ENCODE measurements at places on chromosomes 6 and 20.
A peak's percentile ranks its signal among the peaks of the same experiment; 100 is the strongest.

- peaks cover 85% of the 10 kb centered on the region for H3K27me3 ChIP-seq
- H3K36me3 ChIP-seq = no peaks in the 10 kb centered on the region
- H3K27ac ChIP-seq = no peak overlapping the region
- peaks cover 20% of the 10 kb centered on the region for H3K4me1 ChIP-seq
- no peak overlapping the region for H3K4me3 ChIP-seq
- DNase-seq = no peak
These were observed 4.5 kb upstream of the GATA5 start for GRCh38 chr20:62480318-62480717.

DNA sequence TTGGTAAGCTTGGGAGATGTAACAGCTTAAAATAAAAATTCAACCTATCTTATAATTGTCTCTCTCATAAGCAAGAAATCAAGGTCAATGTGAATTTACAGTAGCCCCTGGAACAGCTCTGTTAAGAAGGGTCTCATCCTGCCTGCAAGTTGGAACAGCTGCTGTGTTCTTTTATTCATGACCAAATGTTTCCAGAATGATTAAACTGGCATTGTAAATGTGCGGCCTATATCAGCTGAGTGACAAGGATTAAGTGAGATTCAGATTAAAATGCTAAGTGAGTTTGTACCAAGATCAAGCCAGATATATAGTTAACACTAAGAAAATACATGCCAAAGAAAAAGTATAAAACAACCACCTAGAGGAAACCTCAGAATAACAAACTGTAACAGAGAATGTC lies 45.3 kb upstream of the NRSN1 start:
- H3K27ac ChIP-seq = no peak overlapping the region
- no peaks in the 10 kb centered on the region for H3K36me3 ChIP-seq
- no peak for DNase-seq
- no peaks in the 10 kb centered on the region for H3K4me1 ChIP-seq

DNA sequence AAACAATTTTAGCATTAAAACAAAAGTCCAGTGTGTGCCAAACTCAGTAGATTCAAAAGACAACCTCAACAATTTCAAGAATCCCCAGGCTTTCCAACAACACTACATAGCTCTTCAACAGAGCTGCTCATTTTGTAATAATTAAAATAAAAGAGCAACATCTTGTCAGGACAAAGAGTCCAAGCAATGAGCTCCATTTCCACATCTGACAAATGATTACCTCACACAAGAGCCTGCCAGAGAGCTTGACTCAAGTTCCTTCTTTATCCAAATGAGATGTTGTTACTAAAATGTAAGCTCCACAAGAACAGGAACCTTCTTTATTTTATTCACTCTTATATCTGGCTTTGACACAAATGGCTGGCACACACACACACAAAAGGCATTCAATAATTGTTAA lies 449.8 kb downstream of the HACE1 start:
- no peaks in the 10 kb centered on the region for H3K4me1 ChIP-seq
- no peaks in the 10 kb centered on the region for H3K27me3 ChIP-seq
- no peak overlapping the region for H3K4me3 ChIP-seq

DNA sequence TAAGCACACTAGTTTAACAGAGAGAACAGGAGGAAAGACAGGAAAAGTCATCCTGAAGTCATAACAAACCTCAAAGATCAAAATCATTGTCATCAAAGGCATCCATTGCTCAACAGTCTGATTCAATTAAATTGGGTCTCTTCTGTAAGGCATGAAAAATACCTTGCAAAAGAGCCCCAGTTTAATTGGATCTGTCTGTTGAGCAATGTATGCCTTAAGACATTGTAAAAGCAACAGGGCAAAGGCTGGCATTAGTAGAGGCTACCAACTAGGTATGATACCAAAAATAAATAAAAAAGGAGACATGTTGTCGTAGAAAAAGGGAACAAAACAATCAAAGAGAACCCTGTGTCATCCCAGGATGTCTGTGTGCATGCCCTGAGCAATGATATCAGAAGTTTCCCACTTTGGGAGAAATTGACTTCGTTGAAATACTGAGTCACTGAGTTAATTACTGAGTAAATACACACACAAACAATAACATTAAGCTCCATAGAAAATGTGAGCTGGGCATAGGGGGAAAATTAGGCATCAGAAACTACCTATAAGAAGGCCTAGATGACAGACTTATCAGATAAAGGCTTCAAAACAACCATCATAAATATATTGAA lies 1013.8 kb upstream of the CITED2 start:
- no peak overlapping the region for H3K27ac ChIP-seq
- no peaks in the 10 kb centered on the region for H3K27me3 ChIP-seq
- H3K36me3 ChIP-seq = no peaks in the 10 kb centered on the region
- DNase-seq = no peak

DNA sequence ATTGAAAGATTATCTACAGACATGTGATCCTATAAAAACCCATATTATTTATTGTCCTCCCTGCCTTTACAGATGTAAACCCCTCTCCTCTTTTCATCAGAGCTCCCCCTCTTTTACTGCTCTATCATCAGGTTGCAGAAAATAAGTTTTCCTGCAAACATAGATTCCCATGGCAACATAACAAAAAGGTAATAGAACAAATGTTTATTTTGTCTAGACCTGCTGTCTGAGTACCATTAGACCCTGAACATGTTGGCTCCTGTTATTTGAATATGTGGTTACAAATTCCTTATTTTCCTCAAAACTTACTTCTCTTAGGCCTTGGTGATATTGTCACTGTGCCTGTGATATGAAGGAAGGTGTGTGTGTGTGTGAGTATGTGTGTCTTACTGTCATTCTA lies 11.5 kb downstream of the MAPK14 start:
- DNase-seq = no peak
- H3K4me3 ChIP-seq = no peak overlapping the region
- H3K27ac ChIP-seq = no peak overlapping the region
- no peaks in the 10 kb centered on the region for H3K36me3 ChIP-seq

DNA sequence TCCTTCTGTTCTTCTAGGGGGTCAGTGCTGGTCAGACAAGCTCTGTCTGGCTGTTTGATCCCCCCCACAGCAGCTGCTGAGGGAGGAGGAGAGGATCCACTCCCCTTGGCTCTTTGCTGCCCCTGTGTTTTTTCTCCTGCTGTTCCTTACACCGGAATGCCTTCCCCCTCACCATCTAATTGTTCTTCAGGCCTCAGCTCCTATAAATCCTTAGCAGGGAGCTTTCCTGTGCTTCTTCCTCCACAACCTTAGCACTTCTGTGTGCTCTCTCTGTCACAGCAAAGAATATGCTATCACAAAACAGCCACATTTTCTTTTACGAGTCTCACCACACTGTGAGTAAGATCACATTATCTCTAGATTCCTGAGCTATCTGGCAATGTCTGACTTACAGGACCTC lies 196.6 kb downstream of the OTOR start:
- peak overlapping the region; percentile 5 for H3K27ac ChIP-seq
- no peaks in the 10 kb centered on the region for H3K27me3 ChIP-seq
- no peaks in the 10 kb centered on the region for H3K36me3 ChIP-seq
- peaks cover 6% of the 10 kb centered on the region for H3K4me1 ChIP-seq
- peak; percentile 43 for DNase-seq

- H3K36me3 ChIP-seq = no peaks in the 10 kb centered on the region
- DNase-seq = no peak
- no peak overlapping the region for H3K4me3 ChIP-seq
- H3K4me1 ChIP-seq = no peaks in the 10 kb centered on the region
These were observed 1108.1 kb downstream of the GRIK2 start for GRCh38 chr6:102501615-102502014.

GRCh38 chr6:125858427-125859320 lies 67.9 kb downstream of the NCOA7 start:
- H3K27me3 ChIP-seq = no peaks in the 10 kb centered on the region
- DNase-seq = peak; percentile 62
- no peaks in the 10 kb centered on the region for H3K36me3 ChIP-seq
- H3K27ac ChIP-seq = no peak overlapping the region
- no peaks in the 10 kb centered on the region for H3K4me1 ChIP-seq
- no peak overlapping the region for H3K4me3 ChIP-seq

DNA sequence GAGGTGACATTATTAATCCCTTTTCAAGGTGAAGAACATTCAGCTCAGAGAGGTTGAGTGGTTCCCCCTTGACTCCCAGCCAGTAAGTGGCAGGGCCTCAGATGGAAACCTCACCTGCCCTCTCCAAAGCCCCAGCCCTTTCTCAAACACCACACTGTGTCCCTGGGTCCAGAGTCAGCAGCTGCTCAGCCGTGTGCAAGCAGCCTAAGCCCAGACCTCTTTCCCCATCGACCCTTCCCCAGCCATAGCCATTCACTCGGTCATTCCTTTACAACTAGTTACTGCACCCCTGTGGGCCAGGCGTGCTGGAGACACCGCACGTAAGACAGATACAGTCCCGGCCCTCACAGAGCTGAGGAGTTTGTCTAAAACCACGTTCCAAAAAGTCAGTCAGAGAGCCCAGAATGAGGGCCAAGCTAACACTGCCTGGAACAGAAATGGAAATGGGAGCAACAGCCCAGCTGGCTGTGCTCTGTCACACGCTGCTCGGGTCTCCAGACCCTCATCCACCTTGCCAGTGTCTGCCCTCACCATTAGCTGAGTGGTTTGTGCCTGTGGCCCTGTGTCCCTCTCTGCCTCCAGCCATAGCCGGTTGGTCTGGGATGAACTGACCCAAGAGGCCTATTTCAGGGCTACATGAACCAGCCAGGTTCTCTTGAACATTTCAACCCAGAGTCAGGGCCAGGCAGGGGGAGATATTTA lies 29.6 kb downstream of the ZC3H12D start:
- H3K27me3 ChIP-seq = peaks cover 15% of the 10 kb centered on the region
- no peaks in the 10 kb centered on the region for H3K4me1 ChIP-seq
- no peak for DNase-seq
- no peak overlapping the region for H3K27ac ChIP-seq
- no peaks in the 10 kb centered on the region for H3K36me3 ChIP-seq
- H3K4me3 ChIP-seq = no peak overlapping the region

DNA sequence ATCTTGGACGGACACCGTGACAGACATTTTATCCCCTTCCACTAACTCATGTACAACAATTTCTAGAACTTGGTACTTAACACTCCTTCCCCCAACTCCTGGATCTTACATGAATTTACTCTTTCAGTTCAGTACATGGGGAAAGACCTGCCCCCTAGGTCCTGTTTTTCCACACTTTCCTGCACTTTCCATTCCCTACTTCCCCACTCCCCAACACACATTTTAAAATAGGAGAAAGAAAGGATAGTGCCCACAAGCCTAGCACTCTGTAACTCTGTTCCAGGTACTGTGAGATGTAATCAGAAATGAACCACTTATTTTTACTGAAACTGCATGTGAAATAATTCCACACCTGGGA lies 1.3 kb downstream of the ADGRG6 start:
- H3K36me3 ChIP-seq = no peaks in the 10 kb centered on the region
- H3K4me1 ChIP-seq = peaks cover 3% of the 10 kb centered on the region
- H3K4me3 ChIP-seq = no peak overlapping the region
- H3K27ac ChIP-seq = no peak overlapping the region

- no peaks in the 10 kb centered on the region for H3K36me3 ChIP-seq
- no peaks in the 10 kb centered on the region for H3K4me1 ChIP-seq
These were observed 72.4 kb upstream of the GTSF1L start for GRCh38 chr20:43799150-43799711.

GRCh38 chr6:17949168-17949567 lies 38.3 kb downstream of the KIF13A start:
- no peak for DNase-seq
- H3K36me3 ChIP-seq = no peaks in the 10 kb centered on the region
- H3K4me1 ChIP-seq = no peaks in the 10 kb centered on the region
- no peaks in the 10 kb centered on the region for H3K27me3 ChIP-seq
- H3K27ac ChIP-seq = no peak overlapping the region

DNA sequence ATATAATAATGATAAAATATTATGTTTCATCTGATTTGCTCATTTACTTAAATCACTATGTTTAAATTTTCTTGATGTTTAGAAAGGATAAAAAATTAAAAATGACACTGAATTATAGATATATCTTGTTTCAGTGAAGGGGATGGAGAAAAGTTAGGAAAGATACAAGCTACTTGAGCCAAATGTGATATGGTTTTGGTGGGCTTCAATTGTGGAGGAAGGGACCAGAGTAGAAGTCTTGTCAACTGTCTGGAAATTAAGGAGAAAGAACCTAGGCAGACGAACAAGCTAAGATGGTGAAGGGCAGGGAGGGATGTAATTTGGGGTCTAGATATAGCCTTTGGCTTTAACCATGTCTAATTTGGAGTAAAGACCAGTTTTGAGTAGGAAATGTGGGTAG lies 186.4 kb upstream of the MMS22L start:
- H3K27me3 ChIP-seq = no peaks in the 10 kb centered on the region
- H3K36me3 ChIP-seq = no peaks in the 10 kb centered on the region
- no peak overlapping the region for H3K27ac ChIP-seq
- no peak overlapping the region for H3K4me3 ChIP-seq
